ENCODE measurements at places on chromosomes 5 and 9.

- DNase-seq: no peak
These were observed 57.5 kb downstream of the EPB41L4B start for GRCh38 chr9:109263358-109263757.

GRCh38 chr5:14869233-14869632, 2.3 kb downstream of the ANKH start:
- DNase-seq: no peak

- no peak for DNase-seq
These were observed 31.0 kb downstream of the SLC9A3 start for GRCh38 chr5:493119-493701.

DNA sequence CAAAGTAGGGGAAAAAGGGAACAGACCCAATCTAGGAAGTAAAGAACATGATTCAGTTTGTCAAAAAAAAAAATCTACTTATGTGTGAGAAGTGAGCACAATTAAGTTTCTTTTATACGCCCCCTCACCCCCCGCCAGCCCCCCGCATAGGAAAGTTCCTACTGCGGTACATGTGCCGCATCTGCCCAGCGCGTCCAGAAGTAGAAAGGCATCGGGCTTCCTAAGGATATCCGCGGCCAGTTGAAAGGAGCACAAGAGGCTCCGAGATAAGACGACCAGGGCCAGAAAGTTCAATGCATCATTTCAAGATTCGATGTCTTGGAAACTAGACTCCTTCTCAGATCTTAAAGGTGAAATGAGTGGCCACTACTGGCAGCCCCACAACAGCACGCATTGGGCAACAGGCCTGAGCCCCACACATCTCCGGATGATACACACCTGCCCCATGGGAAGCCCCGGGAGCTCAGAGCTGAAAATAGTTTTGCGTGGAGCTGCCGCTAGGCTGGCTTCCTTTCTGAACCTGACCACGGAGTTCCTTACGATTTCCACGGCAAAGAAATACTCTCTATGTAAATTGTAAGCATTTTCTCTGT, 203.9 kb downstream of the RAB3C start:
- no peak for DNase-seq
